Ascending aorta (tissue), 2 donors: ENCODE measurements at places on chromosomes 4 and X. TPM values are rescaled to one million over a fixed set of nuclear protein-coding genes. Genes with fewer than 3 reads are reported as not detected.

DNA sequence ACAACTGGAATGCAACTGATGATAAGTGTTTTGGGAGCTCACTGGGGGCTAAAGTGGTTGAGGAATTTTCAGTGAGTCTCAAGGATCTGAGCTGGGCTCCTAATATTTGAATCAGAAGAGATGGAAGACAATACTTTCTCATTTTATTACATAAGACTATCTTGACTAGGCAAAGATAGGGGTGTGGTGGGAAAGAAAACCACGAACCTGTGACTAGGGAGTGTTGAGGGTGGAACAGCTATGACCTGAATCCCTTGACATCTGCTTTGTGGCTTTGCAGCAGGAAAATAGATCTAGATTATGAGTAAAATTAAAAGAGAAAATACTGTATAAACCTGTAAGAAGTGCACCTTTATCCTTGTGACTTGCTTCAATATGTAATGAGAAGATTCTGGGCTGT is 295.1 kb upstream of the TEX13A start:
- no peak for DNase-seq

- no peak for DNase-seq
Observed at GRCh38 chr4:183988874-183989273, 83.8 kb downstream of the STOX2 start.

GRCh38 chr4:148735432-148736155 is 293.4 kb upstream of the NR3C2 start:
- DNase-seq, result no peak

The VCX2 gene
- total RNA-seq, result not detected

The NLGN3 gene
- total RNA-seq, result 0.21 TPM

- no peak for DNase-seq
Observed at GRCh38 chr4:54779476-54780148, 121.9 kb downstream of the KIT start.

DNA sequence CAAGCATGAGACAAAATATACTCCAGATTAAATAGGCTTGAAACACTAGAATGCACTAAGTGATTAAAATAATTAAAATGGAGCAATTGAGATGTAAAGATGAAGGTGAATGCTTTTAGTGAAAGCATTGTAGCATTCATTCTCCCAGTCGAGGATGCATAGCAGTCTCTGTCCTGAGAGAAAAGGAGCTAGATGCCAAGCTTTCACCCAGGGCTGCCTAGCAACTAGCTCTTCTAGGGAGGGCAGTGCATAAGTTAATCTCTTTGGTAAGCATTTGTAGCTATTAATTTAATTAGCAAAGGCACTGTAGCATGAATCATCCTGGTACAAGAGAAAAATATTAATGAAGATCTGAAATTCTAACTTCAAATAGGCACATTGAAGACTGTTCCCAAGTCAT is 1014.8 kb downstream of the C4orf33 start:
- no peak for DNase-seq

The FAM114A1 gene
- 45.7 TPM for total RNA-seq

The PLAC1 gene
- not detected for total RNA-seq

DNA sequence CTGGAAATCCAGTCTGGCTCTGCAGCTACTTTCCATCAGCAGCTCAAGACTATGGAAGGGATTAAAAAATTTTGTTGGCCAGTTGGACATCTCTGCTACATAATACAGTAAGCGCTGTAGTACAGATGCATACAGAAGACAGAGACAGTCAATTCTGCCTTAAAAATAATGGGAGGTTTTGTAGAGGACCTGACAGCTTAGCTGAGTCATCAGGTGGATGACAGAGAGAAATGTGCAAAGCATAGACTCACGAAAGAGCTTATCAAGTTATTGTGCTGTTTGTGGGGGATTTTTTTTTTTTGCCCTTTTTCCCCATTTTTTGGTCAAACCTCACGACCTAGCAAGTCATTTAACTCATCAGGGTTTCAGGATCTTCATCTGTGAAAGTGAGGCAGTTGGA is 149.0 kb upstream of the SCML1 start:
- DNase-seq, result no peak

DNA sequence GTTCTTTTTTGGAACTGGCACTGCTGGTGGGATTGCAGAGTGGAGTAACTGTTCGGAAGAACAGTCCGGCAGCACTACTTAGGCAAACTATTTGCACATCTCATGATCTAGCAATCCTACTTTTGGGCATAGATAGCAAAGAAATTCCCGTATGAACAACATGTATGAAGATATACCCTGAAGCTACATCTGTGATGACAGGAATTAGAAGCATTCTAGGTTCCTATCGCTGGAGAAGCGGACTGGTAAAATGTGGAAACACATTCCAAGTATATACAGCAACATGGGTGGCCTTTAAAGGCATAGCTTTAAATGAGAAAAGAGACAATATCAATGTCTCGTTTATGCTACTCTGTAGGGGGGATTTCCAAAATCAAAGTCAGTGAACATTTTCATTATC is 3.1 kb downstream of the DCAF16 start:
- DNase-seq, result no peak

The ZFYVE28 gene
- total RNA-seq, result 12.3 TPM

DNA sequence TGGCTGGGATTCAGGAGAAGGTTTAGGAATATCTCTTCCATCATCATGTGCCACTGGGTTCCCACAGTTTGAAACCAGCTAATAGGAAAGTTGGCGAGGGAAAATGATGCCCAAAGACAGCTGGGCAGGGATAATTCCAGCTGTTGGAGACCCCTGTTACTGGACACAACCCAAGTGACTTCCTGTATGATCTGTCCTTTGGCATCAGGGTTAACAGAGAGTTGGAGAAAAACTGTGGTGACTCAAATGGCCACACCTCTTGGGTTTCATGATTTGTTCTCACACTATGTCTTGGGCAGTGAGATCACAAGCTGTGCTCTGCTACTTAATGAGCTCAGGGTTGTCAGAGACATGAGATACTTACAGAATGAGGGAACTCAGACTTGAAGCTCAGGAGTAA is 3.8 kb downstream of the FGF16 start:
- DNase-seq, result no peak

DNA sequence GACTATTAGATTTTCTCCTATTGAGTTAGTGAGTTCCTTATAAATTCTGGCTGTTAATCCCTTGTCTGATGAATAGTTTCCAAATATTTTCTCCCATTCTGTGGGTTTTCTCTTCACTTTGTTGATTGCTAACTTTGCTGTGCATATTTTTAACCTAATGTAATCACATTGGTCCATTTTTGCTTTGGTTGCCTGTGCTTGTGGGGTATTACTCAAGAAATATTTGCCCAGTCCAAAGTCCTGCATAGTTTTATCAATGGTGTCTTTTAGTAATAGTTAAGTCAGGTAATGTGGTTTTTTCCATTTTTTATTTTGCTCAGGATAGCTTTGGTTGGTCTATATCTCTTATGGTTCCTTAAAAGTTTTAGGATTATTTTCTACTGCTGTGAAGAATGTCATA is 490.3 kb downstream of the ARAP2 start:
- no peak for DNase-seq

DNA sequence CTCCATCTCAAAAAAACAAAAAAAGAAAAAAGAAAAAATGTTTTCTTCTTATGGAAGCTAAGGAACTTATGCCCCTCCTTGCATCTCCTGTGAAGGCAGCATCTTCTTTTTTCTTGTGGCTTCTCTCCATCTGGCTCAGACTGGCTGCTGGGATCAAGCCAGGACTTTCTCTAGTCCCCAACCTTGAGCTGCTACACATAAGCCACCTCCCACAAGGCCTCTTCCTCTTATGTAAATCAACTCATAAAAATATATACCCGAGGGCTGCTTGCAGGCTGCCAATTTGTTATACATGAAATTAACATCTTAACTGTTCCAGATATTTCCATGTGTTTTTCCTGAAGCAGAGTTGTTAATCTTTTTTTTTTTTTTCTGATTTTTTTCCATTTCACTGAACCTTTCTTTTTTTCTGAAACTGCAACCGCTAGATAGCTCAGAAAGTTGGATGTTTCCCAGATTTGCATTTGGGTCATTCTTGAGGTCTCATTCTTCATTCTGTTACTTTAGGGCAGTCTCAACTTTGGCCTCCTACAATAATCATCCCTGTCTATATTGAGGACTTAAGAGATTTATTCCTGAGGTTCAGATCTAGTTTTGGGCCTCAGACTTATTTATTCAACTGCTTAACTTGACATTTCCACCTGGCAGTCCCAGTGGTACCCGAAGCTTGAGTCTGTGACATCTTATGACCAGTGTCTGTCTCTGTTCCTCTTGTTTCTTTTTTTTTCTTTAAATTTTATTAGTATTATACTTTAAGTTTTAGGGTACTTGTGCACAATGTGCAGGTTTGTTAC is 10.3 kb downstream of the SNX25 start:
- DNase-seq, result peak; percentile 64

The ITIH6 gene
- total RNA-seq, result not detected

DNA sequence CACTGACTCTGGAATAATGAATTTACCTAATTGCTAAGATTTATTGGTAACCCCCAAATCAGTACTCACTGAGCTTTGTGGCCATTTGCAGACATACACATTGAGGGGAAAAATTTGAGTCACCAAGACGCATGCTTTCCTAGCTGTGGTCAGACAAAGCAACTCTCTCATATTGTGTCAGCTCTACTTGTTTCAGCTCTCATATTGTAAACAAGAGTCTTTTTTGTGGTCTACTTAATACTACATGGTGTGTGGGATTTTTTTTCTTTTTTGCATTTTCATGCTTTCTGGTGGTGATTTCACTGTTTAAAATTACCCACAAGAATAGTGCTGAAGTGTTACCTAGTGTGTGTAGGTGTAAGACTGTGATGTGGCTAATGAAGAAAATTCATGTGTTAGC is 428.2 kb upstream of the GALNT7 start:
- no peak for DNase-seq

The REPS2 gene
- total RNA-seq, result 4.7 TPM

GRCh38 chrX:150478496-150479492 is 89.6 kb upstream of the MTM1 start:
- no peak for DNase-seq

The GPR50 gene
- total RNA-seq, result not detected

GRCh38 chr4:124178449-124179021 is 534.0 kb downstream of the ANKRD50 start:
- peak; percentile 77 for DNase-seq

GRCh38 chr4:24273136-24273535 is 311.2 kb downstream of the DHX15 start:
- no peak for DNase-seq

DNA sequence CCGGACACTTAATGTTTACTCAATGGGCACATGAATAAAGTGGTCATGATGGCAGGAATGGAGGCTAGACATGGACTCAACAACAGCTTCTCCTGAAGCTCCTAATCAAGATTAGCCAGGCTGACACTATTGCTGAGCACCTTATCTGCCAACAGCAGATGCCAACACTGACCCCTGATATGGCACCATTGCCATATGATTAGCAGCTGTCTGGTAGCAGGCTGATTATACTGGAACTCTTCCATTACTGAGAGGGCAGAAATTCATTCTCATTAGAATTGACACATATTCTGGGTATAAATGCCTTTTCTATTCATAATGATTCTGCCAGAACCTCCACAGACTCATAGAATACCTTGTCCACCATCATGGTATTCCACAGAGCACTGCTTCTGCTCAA is 18.4 kb upstream of the AFF1 start:
- DNase-seq, result no peak

The ARHGAP24 gene
- 13.9 TPM for total RNA-seq

DNA sequence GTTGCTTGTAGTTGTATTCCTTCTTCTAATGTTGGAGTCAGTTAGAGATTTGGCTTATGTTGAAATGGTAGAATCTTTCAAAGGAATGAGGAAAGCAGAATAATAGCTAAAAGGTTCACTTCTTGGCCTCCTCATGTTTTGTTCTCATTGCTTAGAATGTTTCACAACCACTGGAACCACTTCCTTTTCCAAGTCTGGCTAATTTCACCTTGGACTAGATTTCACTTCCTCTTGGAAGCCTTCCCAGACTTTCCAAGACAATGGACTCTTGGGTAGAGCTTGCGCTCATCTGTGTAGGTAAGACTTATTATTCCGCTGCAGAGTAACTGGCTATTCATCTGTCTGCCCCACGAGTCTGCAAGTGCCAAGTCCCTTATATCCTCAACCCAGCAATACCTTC is 8.3 kb downstream of the SPATA18 start:
- DNase-seq, result no peak

DNA sequence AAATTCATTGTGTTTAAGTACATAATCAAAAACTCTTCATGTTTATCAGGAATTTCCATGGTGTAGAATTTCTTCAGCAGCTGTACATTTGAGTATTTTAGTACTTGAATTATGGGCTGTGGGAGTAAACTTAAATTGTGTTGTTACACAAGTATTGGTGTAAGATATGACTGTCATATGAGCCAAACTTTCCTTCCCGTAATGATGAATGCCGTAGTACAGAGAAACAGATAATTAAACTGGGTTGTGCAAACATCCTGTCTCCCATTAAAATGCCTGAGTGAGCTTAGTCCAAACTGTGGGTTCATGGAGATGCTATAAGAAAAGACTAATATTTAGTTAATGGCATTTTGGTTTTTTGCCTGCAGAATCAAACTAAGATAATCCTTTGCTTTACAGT is 159.2 kb downstream of the SLC4A4 start:
- no peak for DNase-seq

The FGF2 gene
- 20.8 TPM for total RNA-seq

DNA sequence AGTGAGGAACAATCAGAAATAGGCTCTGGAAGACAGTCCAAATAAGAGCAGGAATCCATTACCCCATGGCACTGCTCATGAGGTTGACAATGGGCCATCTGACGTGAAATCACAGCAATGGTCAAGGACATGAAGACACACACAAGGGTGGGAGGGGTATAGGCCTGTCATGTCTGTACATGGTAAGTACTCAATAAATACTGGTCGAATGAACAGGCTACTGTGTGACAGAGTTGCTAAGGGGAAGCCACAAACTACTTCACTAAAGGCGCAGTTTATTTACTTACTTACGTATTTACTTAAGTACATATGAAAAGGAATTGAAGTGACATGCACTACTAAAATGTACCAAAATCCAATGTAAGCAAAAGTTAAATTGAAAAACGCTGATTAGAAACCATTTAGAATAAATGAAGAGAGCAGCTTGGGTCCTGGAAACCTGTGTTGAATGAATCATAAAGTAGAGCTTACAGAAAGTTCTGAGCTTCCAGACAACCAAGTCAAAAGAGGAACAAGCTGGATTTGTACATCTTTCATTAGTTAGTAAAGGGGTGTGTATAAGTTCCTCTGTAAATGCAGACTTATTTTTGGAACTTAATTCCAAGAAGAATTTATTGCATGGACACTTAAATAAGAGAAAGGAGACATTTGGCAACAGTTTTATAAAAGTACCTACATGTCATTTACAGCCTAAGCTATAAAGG is 32.7 kb downstream of the ALPK1 start:
- no peak for DNase-seq

DNA sequence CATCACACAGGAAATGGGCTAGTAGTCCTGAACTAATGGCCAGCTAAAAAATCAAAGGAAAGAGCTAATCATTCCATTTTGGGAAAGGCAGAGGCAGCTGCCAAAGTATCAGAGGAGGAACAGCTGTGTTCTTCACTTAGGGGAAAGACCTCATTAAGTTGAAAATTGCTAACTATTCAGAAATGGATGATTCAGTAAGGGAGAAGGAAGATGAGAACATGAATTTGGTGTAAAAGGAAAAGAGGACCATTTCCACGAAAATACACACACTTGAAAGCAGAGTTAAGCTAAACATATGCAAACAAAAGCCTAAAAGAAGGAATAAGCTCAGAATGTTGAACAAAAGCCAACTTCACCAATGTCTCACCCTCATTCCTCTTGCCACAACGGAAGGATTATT is 90.4 kb downstream of the PCDH19 start:
- DNase-seq, result no peak
